CD4-positive, alpha-beta T cell treated with Interleukin-1 beta for 1 hour (primary cell): ENCODE measurements at places on chromosomes 7 and 10.

DNA sequence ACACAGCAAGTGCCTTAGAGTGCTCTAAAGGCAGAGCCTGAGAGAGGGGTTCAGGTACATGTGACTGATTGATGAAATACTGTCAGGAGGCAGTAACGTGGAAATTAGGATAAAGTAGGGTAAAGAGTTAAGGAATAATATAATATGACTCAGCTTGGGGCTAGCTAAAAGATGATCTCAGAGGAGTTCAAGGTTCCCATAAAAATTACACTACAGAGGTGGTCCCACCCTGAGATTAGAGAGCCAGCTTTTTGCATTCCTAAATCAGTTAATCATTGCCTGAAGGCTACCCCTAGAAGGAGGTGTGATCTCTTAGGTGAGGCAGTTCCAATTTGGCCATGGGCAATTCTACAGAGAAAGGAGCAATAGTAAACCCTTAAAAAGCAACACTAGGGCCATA lies 5.8 kb downstream of the LIPJ start:
- no peak for DNase-seq

- no peak for DNase-seq
Observed at GRCh38 chr7:86930554-86931307, 128.7 kb downstream of the ELAPOR2 start.

GRCh38 chr7:103132995-103133688 lies 15.8 kb downstream of the NAPEPLD start:
- DNase-seq, result no peak

DNA sequence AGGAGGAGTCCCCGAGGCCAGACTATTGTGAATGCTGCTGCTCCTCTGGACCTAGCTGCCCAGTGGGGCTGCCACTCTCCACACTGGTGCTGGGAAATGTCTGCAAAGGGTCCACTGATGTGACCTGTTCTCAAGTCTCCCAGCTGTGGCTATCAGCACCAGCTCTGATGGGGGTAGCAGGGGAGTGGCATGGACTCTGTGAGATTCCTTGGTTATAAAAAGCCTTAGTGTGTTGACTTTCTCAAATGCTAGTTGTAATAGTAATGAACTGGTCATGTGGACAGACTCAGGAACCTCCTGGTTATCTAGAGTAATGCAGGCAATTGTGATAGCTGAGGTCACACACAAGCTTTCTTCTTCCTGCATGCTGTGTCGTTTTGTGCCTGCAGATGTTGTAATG lies 34.1 kb upstream of the ARMC3 start:
- DNase-seq, result no peak
